ENCODE measurements at places on chromosomes 13 and 19.

DNA sequence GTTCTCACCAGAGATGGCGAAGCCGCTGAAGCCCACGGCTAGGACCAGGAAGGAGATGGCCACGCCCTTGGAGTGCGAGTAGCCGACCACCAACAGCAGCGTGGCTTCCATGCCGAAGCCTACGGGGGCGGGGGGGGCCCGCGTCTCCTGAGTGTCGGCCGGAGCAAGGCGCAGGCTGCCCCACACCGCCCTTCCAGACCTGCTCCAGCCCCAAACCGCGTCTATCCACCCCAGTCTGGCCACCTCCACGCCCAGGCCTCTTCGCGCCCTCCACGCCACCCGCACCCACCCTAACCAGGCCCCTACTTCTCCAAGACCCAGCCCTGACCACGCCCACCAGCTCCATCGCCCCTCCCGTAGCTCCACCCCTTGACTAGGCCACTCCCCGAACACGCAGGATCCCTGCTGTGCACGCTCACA is 6.2 kb downstream of the GFY start:
- no peak for DNase-seq

GRCh38 chr13:71481046-71481445 is 386.0 kb downstream of the DACH1 start:
- no peak for DNase-seq

DNA sequence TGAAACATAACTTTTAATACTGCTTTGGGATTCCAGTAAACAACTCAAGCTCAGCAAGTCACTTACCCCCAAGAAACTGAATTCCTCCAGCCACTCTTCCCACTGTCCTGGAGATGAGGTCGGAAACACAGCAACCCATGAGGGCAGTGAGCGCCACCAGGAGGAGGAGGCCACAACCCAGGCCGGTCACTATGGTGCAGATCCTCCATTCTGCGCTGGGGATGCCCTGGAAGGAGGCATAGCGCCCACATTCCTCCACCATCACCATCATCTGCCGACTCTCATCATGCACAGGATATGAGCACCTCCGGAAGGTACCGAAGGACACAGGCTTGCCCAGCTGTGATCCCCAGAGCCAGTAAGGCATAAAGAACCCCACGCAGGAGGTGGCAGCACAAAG is 2.2 kb downstream of the LHFPL6 start:
- DNase-seq, result no peak

- DNase-seq, result no peak
Observed at GRCh38 chr19:11887234-11887610, 360 bp upstream of the ZNF69 start.

GRCh38 chr13:105783261-105783660 is 752.2 kb downstream of the EFNB2 start:
- DNase-seq, result no peak

DNA sequence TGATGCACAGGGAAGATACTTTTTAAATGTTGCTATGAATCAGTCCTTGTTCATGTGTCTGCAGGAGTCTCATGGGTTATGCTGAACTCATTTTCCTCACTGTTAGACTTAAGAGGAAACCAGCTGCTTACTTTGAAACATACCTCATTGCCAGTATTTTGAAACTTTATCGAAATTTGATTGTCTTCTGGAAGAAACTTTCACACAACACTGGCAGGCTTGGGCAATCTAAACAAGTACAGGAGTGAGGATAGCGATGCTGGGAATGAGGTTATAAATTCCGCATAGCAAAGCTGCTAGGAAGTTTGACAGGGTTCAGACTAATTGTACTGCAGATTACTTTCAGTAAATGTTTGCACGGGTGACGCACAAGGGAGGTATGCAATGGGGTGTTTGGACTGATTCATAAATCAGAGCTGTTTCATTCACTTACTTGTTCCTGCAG is 245.7 kb downstream of the DNAJC15 start:
- no peak for DNase-seq

- no peak for DNase-seq
Observed at GRCh38 chr19:44810234-44811121, 1.6 kb downstream of the BCAM start.

Data from left lobe of liver (tissue), 2 donors.